Inflammatory macrophage treated with lipopolysaccharide for 1 hour (primary cell): ENCODE measurements at places on chromosomes 6 and 20.
A peak's percentile ranks its signal among the peaks of the same experiment; 100 is the strongest.

- peak; percentile 71 for DNase-seq
Measured at GRCh38 chr6:20180935-20181334, 31.3 kb downstream of the MBOAT1 start.

DNA sequence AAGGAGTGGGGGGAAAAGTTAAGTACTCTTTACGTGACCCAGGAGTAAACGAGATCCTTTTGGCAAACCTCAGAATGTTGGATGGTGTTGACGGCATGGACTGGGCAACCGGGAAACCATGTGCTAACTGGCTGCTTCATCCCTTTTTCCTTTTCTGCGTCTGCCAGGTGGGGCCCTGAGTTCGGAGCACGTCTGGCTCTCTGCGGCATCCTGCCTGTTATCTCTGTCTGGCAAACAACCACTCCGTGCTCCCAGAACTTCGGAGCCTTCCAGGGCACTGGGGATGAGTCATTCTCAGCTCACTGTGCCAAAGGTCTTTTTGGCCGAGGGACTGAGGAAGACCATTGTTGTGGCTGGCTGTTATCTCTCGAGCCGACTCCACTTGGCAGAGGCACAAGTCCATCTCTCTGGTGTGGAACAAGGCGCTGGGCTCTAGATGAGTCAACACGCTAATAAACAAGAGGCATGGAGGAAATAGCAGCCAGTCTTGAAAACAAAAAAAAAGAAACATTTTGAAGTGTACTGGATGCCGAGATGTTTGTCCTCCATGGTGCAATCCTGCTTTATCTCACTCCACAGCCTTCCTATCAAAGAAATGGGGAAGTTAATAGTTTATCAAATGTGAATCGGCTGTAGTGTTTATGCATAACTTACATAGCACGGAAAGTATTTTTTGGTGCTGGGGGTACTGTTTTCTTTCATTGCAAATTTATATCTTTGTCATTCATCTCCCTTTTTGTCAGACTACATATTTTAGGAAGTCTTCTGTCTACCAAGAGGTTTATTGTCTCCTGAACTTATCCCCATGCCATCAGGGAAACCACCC lies 64.6 kb upstream of the TXNDC5 start:
- peak; percentile 2 for DNase-seq

- DNase-seq = peak; percentile 53
Measured at GRCh38 chr20:23449421-23449820, 3.3 kb downstream of the CST11 start.

GRCh38 chr20:40843251-40843650 lies 154.2 kb upstream of the MAFB start:
- DNase-seq = no peak

GRCh38 chr6:157274471-157275226 lies 48.7 kb downstream of the TMEM242 start:
- DNase-seq = peak; percentile 95

DNA sequence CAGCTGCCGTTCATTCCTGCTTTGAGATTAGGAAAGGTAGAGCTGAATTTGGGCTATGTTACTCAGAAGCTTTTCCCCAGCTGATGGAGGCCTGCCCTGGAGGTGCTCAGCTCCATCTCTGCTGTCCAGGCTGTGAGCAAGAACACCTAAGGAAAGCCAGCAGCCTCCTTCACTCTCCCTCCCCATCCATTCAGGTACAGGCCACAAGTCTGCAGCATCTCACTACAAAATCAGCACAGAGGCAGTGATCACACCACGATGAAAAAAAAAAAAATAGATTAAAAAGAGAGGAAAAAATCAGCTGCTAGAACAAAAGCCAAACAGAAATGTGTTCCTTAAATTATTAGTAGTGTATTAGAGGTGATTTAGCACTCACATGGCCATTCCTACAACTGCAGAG lies 515.0 kb downstream of the CDH26 start:
- no peak for DNase-seq

DNA sequence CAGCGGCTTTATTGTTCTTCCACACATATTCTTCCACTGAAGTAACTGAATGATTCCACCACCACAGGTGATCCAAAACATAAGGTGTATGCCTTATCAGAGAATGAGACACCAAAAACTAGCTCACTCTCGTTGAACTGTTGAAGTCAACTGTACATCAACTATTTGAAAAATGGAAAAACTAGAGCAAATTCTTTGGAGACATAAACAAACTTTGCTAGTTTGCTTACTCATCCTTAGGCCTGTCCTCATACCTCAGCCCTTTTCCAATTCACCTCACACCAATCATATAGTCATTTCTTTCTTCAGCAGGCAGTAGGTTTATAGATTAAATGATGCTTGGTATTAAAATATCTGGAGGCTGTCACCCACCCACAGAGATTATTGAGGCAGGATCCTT lies 77.1 kb upstream of the RNF217 start:
- no peak for DNase-seq

GRCh38 chr6:116206231-116206903 lies 47.5 kb downstream of the TSPYL4 start:
- DNase-seq = peak; percentile 5

DNA sequence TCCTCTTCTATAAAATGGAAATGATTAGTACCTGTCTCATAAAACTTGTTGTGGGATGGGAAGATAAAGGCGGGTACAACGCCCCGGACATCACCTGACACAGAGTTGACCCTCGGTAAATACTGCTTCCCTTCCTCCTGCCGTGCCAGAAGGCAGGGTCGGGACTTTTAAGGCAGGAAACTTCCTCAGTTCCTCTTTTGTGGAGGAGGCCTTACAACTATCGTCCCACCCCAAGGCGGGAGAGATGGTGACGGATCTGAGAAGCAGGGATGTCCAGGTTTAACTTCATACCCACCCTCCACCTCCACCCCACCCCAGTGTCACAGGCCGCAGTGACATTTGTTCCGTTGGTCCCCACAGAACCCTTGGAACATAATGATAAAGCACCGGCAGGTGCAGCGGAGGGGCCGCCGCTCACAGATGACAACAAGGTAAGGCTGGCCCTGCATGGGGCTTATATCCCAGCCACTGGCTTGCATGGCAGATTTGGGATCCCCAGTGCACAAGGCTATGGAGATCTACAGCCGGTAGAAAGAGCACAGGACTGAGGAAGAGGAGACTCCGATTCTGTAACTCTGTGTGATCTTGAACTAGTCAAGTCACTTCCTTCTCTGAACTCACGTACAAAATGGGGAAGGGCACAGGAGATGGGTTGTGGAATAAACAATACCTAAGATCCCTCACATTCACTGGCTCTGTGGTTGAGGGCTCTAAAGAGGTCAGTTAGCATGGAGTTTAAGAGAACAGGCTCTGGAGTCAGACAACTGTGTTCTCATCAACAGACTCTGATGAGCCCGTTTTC lies 764 bp downstream of the DNTTIP1 start:
- peak; percentile 74 for DNase-seq

DNA sequence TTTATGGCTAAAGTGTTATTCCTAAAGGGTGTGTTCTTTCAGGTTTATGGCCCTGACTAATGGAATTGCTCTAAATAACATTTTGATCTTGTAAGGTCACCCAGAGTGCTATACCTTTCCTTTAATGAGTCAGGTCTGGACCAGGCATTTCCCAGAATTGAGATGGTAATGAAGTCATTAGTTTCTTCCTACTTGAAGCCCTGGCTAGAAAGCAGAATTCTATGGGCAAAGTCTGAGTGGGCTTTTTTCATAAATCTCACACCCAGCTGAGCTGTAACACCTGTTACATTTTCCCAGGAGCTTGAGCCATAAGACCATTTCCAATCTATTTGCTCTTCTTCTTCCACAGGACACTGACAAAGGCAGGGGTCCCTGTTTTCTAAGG lies 122.0 kb upstream of the ID4 start:
- no peak for DNase-seq

DNA sequence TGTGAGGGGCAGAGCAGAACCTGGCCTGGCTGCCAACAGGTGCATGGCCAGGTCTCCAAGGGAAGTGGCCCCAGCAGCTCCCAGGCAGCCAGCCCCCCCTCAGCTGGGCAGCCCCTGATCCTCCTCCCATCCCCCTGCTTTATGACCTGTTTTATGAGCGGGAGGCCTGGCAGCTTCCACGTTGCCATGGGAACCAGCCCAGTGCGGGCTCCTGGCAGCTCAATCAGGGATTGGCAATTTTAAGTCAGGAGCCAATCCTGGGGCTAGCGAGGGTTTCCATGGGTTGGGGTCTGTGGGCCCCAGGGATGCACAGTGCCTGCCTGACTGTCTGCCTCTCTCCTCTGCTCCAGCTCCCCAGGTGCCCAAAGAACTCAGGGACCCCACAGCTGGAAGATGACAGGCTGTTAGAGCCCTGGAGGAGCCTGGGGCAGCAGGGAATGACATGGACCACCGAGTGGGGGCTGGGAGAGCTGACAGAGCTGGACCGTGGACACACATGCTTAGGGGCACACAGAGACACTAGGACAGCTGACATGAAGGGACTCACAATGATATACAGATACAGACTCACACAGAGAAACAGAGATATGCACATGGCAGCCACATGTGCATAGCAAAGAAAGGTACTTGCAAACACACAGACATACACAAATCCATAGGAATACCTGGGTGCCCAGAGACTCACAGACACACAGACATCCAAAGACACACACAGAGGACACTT lies 56.5 kb upstream of the SIRPA start:
- no peak for DNase-seq

DNA sequence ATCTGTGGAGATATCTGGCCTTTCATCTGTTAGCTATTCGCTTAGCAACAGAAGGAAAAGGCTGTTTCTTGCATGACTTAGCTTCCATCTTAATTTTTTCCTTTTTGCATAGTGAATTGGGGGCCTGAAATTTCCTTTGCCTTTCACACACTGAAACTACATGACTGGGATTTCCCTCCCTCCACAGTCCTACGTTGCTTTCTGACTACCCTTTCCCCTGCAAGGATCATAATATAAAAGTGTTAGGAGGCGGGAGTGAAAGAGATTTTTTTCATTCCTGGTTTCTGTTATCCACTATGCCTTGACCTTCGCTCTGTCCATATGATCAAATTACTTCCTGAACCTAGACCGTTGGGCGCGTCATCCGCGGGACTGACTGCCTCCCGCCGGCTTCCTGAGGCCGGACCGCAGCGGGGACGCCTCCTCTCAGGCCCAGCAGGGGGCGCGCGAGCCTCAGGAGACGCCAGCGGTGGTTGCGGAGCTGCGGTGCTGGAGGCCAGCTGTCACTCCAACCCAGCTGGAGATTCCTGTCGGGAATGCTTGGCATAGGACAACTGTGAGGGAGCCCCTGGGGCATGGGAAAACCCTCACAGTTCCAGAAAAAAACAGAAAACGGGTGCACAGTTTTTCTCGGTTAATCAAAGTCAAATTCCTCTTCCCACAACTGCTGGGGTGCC lies 55.6 kb downstream of the MEP1A start:
- peak; percentile 89 for DNase-seq

DNA sequence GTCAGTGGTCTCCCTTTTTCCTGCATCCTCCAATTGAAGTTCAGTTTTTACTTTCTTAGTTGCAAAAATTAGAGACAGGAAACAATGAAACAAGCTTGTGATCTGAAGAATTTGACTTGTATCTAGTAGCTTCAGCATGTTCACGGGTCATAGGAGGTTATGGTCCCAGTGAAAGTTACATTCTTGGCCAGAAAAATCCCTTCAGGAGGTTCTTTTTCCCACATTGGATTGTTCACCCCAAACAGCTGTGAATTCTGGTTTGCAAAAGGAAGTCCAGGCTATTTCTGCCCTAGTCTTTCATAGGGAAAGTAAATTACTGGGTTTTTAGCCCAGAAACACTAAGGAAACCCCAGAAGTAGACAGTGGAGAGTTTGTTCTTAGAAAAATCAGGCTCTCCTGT lies 8.1 kb downstream of the ANKS1A start:
- no peak for DNase-seq

DNA sequence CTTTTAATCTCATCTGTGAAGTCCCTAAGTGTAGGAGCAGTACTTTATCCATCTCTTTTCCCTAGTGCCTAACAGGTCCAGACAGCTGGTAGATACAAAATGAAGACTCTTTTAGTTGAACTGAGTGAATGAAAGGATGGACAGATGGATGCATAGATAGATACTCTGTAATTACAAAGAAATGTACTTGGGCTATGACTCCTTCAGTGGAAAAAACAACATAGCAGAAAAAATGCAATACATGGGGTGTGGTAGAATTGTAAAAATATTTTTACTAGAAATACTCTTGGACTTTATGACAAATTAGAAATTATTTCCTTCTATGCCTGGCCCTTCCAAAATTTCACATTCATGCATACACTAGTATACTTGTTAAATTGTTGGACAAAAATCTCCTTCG lies 29.3 kb downstream of the KCNQ5 start:
- DNase-seq = no peak

- DNase-seq = no peak
Measured at GRCh38 chr6:100721256-100721655, 159.9 kb downstream of the ASCC3 start.

DNA sequence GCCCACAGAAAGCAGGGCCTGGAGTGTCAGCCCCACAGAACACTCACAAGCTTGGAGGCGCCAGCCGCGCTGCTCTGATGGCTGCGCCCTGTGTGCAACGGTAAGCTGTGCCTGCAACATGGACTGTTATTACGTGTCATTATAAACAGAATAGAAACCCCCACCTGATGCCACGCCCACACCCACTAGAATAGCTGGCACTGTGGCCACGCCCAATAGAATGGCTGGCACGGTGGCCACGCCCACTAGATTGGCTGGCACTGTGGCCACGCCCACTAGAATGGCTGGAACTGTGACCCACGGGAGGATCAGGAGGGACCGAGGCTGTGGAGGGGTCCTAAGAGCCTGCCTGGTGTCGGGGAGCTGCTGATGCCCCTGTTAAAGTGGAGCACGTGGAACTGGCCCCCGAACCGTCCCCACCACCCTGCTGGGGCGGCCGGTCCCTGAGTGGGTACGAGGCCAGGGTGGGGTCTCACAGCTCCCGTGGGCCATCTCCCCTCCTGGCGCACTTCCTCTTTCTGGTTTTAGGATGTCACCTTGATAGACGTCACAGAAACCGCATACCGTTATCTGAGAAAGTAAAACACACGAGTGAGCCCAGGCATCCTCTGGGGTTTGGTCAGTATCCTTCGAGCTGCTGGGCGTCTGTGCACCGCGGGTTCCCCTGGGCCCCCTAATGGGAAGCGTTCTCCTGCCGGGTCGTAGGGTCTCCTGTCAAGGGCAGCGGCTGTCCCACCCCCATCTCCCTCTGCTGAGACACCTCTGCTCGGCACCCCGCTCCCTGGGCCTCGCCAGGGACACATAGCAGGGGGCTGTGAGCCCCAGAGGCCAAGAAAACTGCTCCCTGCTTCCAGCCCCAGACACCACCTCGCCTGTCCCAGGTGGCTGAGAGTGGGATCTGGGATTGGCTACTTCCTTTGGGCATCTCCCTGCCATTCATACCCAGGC lies 25.4 kb downstream of the SLC17A9 start:
- DNase-seq = no peak

- no peak for DNase-seq
Measured at GRCh38 chr6:43990275-43990626, 137.0 kb downstream of the MRPL14 start.

GRCh38 chr20:1870792-1871550 lies 24.2 kb upstream of the SIRPA start:
- peak; percentile 62 for DNase-seq
